AG09319 (cell line): ENCODE measurements at places on chromosomes 11 and 22.

DNA sequence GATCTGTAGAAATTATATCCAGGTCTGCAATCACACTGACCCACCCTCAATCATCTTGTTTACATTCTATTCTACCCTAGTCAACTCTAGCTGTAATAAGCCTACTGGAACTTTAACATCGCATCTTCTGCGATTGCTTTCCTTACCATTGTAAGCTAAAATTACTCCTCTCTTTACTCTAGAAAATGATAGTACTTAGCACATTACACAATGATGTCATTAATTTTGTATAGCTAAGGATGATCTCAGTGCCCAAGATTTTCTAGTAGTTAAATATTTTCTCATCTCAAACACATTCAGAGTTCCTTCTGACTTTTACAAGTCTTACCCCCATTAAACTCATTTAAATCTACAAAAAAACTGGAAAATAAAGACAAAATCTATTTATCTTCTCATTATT, 39.6 kb upstream of the CTSC start:
- no peak for DNase-seq

DNA sequence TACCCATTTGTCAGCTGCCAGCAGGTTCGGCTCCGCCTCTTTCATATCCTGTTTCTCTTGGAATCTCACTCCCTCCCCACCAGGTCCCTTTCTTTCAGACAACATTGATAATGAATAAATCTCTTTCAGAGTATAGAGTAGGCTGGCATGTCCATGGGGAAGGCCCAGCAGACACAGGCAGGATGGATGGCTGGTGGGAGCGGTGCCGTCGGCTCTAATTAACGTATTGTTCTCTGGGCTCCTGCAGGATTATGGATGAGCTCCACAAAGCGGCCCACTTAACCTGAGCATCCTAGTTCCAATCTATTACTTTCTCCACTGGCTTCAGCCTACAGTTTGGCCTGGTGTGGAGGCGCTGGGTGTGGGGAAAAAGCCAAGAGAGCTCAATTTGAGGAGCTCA, 588.0 kb downstream of the BUD13 start:
- DNase-seq, result no peak

DNA sequence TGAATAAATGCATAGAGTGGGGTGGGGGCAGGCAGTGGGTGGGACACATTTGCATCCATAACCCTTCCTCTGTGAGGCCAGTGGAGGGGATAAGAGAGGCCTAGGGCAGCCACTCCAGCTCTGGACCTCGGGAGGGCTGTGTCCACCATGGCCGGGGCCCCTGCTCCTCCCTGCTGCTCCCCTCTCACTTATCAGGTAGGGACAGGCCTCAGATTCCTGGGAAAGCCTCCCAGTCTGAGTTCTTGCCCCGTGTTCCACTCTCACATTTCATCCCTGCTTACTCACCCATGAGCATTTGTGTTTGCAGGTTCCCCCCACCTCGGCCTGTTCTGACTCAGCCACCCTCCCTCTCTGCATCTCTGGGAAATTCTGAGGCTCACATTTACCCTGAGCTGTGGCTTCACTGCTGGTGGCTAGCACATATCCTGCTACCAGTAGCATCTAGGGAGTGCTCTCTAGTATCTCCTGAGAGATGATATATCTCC, 128.7 kb upstream of the TOP3B start:
- DNase-seq, result no peak

- DNase-seq, result no peak
Measured at GRCh38 chr22:36002084-36002483, 26.5 kb downstream of the RBFOX2 start.

DNA sequence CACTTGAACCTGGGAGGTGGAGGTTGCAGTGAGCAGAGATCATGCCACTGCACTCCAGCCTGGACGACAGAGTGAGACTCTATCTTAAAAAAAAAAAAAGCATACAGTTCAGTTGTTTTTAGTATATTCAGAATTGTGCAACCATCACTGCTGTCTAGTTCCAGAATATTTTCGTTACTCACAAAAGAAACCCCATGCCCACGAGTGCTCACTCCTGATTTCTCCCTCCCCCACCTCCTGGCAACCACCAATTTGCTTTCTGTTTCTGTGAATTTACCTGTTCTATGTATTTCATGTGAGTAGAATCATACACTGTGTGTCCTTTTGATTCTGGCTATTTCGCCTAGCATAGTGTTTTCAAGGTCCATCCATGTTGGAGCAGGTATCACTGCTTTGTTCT, 24.8 kb downstream of the PTPRJ start:
- no peak for DNase-seq

DNA sequence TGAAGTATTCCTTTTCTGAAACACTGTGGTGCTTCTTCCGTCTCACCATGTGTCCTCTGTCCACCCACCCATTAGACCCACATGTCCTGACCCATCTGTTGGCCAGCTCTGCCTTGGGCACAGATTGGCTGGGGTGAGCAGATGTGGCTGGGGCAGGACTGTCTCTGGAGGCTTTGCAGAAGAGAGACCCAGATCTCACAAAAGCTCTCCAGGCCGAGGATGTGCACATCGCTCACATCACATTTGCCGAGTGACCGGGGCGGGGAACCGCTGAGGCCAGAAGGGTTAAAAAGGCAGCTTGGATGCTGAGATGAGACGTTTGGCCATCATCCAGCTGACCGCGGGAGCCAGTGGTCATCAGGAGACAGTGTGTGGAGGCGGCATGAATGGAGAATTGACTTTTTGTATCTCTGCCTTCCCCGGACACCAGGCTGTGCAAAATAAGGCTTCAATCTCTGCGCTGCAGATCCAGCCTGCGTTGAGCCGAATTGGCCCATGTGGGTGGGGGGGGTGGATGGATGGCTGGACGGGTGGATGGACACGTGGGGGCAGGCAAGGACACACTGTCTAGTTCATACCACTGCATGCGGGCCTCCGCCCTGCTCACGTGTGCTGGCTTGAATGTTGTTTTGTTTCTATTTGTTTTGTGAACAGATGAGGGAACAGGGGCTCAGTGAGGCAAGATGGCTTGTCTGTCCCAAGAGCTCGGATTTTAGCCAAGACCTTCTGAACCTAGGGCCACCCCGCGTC, 6.1 kb downstream of the IFITM10 start:
- no peak for DNase-seq

DNA sequence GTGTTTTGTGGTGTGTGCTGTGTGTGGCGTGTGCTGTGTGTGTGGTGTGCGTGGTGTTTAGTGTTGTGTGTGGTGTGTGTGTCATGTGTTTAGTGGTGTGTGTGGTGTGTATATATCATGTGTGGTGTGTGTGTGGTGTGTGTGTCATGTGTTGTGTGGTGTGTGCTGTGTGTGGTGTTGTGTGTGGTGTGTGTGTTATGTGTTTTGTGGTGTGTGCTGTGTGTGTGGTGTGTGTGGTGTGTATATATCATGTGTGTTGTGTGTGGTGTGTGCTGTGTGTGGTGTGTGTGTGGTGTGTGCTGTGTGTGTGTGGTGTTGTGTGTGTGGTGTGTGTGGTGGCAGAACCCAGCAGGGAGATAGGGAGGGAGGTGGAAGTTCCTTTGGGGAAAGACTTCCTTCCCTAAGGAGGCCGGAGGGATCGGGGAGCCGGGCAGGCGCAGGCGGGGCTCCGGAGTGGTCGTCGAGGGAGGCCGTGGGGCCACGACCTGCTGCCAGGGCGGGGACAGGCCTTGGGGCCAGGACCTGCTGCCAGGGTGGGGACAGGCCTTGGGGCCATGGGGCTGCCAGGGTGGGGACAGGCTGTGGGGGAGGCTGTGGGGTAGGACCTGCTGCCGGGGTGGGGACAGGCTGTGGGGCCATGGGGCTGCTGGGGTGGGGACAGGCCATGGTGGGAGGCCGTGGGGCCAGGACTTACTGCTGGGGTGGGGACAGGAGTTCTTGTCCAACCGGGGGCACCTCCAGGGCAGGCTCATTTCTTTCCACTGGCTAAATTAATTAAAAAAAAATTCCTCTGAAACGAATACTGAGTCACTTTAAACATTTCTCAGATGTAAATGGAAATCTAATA, 15.2 kb downstream of the PIM3 start:
- no peak for DNase-seq
